Lung (tissue), 17 donors: ENCODE measurements at places on chromosomes 2 and 18. TPM values are rescaled to one million over a fixed set of nuclear protein-coding genes. Genes with fewer than 3 reads are reported as not detected.

Gene SAG
- 0.46 TPM for total RNA-seq

Gene RIF1
- 78.3 TPM for total RNA-seq

Gene CAPN14
- 0.21 TPM for total RNA-seq

Gene FASTKD1
- total RNA-seq: 40.1 TPM

Gene IL36G
- total RNA-seq: not detected

Gene HOXD3
- total RNA-seq: 2.5 TPM

Gene ARHGAP28
- total RNA-seq: 9.4 TPM

Gene SOWAHC
- total RNA-seq: 15.2 TPM

Gene GKN1
- total RNA-seq: not detected

Gene INPP5D
- total RNA-seq: 24.9 TPM

Gene TMEFF2
- 0.43 TPM for total RNA-seq

Gene DYNC2LI1
- 21.3 TPM for total RNA-seq

Gene IWS1
- 35.6 TPM for total RNA-seq

GRCh38 chr2:68362069-68362468 is 3.0 kb upstream of the PLEK start:
- H3K36me3 ChIP-seq: no peaks in the 10 kb centered on the region
- peak; percentile 40 for DNase-seq
- no peak overlapping the region for H3K27ac ChIP-seq
- no peaks in the 10 kb centered on the region for H3K4me1 ChIP-seq
- no peak overlapping the region for H3K4me3 ChIP-seq

DNA sequence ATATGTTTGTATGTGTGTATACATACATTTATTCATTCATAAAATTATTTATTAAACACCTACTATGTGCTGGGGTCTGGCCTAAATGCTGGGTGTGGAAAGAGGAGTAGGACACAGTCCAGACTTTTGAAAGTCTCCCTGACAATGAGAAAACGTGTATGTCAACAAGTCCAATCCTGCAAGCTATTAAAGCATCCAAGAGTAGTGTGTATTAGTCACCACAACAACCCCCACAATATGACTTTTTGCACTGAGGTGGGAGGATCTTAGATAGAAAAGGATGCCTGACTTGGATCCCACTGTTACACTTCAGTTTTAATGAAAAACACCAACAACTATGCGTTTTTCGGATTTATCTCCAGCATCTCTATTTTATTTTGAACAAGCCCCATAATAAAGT is 446.4 kb downstream of the EPHA4 start:
- H3K4me1 ChIP-seq: no peaks in the 10 kb centered on the region
- no peak overlapping the region for H3K27ac ChIP-seq
- H3K36me3 ChIP-seq: no peaks in the 10 kb centered on the region

- H3K27me3 ChIP-seq: no peaks in the 10 kb centered on the region
- H3K36me3 ChIP-seq: no peaks in the 10 kb centered on the region
- DNase-seq: no peak
- H3K4me1 ChIP-seq: no peaks in the 10 kb centered on the region
Observed at GRCh38 chr18:63971320-63972001, 1.6 kb downstream of the SERPINB8 start.

DNA sequence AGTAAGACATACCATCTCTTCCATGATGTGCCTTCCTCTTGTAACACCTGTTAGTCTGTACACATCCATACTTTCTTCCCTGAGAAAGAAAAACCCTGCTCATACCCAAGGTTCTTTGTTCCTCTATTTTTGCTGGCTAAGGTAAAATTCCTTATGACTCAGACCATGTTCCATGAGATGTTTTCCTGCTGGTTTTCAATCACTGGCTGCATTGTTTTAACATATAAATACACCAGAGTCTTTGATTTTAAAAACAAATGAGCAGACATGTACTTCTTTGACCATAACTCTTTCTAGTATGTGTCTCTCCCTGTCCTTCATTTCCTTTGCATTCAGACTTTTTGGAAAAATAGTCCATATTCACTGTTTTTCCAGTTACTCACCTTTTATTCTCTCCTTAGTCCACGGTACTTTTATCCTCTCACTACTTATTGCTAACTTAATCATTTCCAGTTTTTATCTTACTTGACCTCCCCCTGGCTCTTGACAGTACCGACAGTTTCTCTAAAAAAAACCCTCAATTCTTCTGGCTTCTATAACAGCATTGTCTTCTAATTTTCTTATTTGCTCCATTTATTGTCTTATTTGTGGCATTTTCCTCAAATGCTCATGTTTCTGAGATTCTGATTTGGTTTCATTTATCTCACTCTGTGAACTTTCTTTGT is 4.3 kb downstream of the VAPA start:
- no peaks in the 10 kb centered on the region for H3K36me3 ChIP-seq
- no peak for DNase-seq
- H3K27ac ChIP-seq: no peak overlapping the region
- H3K4me1 ChIP-seq: peaks cover 7% of the 10 kb centered on the region
- H3K27me3 ChIP-seq: no peaks in the 10 kb centered on the region

DNA sequence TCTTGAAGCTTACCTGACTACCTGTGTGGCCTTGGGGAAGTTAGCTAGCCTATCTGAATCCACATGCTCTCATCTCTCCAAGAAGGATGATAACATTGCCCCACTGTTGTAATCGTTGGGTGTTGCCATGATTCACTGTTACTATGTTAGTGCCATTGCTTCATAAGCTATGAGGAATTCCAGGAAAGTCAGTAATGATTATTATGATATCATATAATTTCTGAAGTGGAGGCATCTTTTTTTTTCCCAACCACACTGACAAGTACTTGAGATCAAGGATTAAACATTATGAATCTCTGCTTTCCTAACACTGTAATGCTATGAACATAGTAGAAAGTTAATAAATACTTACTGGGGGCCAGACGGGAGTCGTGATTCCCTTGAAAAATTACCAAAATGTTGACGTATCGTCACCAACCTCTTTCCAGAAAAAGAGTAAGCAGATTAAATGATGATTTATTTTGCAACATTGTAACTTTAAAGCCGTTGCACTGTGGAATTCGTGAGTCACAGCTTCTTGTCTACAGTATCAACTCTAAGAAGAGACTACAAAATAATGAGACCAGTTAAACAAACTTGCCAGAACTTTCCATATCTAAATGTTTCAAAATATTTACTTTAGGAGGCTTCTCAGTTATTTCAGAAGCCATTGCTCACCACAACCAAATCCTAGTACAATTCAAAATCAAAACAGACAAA is 459.9 kb downstream of the PIK3C3 start:
- no peaks in the 10 kb centered on the region for H3K27me3 ChIP-seq
- no peak for DNase-seq
- H3K36me3 ChIP-seq: no peaks in the 10 kb centered on the region
- no peak overlapping the region for H3K4me3 ChIP-seq
- H3K4me1 ChIP-seq: no peaks in the 10 kb centered on the region

DNA sequence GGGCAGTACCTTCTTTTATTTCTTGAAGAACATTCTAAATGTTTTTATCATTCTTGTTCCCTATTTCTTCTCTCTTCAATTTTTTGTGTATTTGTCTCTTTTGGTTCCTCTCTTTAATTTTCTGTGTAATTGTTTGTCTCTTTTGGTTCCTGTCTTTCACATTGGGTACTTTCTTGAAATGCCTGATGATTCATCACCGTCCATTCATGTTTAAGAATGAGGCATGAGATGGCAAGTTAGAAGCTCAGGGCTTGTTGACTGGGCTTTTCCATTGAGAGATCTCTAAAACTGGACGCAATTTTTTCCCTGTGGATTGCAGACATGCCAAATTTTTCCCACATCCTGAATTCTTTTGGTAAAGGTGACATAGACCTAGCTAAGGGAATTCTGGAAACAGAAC is 33.7 kb upstream of the IL1R2 start:
- H3K36me3 ChIP-seq: no peaks in the 10 kb centered on the region
- peaks cover 28% of the 10 kb centered on the region for H3K4me1 ChIP-seq
- H3K4me3 ChIP-seq: no peak overlapping the region
- no peak overlapping the region for H3K27ac ChIP-seq

DNA sequence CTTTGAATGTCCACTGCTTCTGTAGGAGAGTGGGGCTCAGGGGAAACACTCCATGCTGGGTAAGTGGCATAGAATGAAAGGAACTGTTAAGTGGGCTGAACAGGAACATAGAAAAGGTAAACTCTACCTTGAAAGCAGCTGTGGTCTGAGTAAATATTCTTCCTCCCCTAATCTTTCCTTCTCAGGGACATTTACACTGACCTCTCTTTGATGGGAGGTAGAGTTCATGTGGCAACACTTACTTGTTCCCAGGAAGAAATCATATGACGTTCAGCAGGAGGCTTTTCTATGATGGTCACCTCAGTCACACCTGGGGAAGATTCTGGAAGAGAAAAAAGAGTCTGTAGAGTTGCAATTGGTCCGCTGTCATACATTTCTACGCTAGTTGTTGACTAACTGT is 10.2 kb downstream of the TPGS2 start:
- H3K27ac ChIP-seq: no peak overlapping the region
- H3K4me1 ChIP-seq: peaks cover 3% of the 10 kb centered on the region

- H3K27ac ChIP-seq: no peak overlapping the region
- no peak overlapping the region for H3K4me3 ChIP-seq
- H3K4me1 ChIP-seq: peaks cover 24% of the 10 kb centered on the region
- DNase-seq: no peak
Observed at GRCh38 chr2:100817388-100817985, 2.5 kb upstream of the NPAS2 start.

GRCh38 chr18:75143851-75144250 is 65.1 kb downstream of the PTGR3 start:
- H3K27me3 ChIP-seq: peaks cover 2% of the 10 kb centered on the region
- DNase-seq: no peak
- no peak overlapping the region for H3K27ac ChIP-seq
- H3K36me3 ChIP-seq: no peaks in the 10 kb centered on the region
- H3K4me1 ChIP-seq: no peaks in the 10 kb centered on the region
- H3K4me3 ChIP-seq: no peak overlapping the region

- DNase-seq: no peak
- H3K27me3 ChIP-seq: no peaks in the 10 kb centered on the region
- no peaks in the 10 kb centered on the region for H3K4me1 ChIP-seq
- no peak overlapping the region for H3K27ac ChIP-seq
- H3K36me3 ChIP-seq: no peaks in the 10 kb centered on the region
- H3K4me3 ChIP-seq: no peak overlapping the region
Observed at GRCh38 chr18:5930789-5931188, 35.5 kb upstream of the TMEM200C start.

DNA sequence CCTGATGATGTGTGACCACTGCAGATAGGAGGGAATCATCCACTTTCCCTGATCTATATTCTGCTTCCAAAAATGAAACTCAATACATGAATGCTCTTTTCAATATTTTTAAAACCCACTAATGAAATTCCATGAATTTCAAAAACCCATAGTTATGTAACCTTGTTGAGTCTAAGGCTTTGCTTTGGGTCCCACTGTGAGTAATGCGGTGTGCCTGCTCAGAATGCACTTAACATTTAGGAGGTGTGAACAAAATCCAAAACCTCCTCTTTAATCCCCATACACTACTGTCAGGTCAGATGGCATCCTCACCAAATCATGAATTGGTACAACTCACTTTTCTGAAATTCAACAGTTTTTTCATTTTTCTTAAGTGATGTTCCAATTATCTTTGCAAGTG is 50.4 kb downstream of the CCDC93 start:
- no peaks in the 10 kb centered on the region for H3K27me3 ChIP-seq
- peaks cover 4% of the 10 kb centered on the region for H3K36me3 ChIP-seq
- H3K27ac ChIP-seq: no peak overlapping the region
- H3K4me3 ChIP-seq: no peak overlapping the region
- no peak for DNase-seq

GRCh38 chr2:88658326-88658725 is 31.1 kb upstream of the EIF2AK3 start:
- no peak overlapping the region for H3K4me3 ChIP-seq
- H3K27ac ChIP-seq: no peak overlapping the region
- no peaks in the 10 kb centered on the region for H3K36me3 ChIP-seq
- no peak for DNase-seq

DNA sequence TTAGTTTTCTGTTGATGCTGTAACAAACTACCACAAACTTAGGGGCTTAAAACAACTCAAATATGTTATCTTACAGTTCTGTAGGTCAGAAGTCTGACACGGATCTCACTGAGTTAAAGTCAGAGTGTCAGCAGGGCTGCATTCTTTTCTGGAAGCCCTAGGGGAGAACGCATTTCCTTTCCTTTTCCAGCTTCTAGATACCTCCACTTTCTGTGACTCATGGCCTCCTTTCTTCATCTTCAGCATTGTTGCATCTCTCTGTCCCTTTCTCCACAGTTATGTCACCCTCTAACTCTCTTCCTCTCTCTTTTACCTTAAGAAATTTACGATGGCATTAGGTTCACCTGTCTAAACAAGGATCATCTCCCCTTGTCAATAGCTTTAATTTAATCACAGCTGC is 13.3 kb upstream of the PPP4R1 start:
- H3K27me3 ChIP-seq: no peaks in the 10 kb centered on the region
- H3K4me1 ChIP-seq: no peaks in the 10 kb centered on the region
- no peaks in the 10 kb centered on the region for H3K36me3 ChIP-seq
- no peak overlapping the region for H3K27ac ChIP-seq
- H3K4me3 ChIP-seq: no peak overlapping the region

GRCh38 chr18:8081872-8082553 is 514.9 kb downstream of the PTPRM start:
- H3K27ac ChIP-seq: no peak overlapping the region
- no peaks in the 10 kb centered on the region for H3K27me3 ChIP-seq
- H3K4me1 ChIP-seq: no peaks in the 10 kb centered on the region
- DNase-seq: no peak
- peaks cover 2% of the 10 kb centered on the region for H3K36me3 ChIP-seq
- H3K4me3 ChIP-seq: no peak overlapping the region

DNA sequence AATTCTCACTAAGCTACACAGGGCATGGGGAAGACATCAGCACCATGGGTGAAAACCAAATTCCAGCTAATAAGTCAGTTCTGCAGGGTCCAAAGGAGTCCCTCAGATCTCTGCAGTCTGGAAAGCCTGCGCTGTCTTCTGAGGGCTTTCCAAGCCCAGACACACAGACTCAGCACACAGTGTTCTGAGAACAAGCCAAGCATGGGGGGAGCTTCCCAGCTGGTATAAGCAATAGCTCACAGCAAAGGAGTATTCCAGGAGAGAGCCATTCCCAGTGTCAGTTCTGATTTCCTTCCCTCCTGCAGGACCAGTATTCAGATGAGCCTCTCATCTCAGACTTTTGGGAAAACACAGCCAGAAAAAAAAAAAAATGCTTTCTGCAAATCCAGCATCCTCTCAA is 370.8 kb downstream of the TNS1 start:
- no peaks in the 10 kb centered on the region for H3K27me3 ChIP-seq
- no peak for DNase-seq
- H3K4me1 ChIP-seq: peaks cover 12% of the 10 kb centered on the region

GRCh38 chr18:63553081-63553480 is 10.9 kb downstream of the SERPINB12 start:
- H3K4me1 ChIP-seq: peaks cover 2% of the 10 kb centered on the region
- no peaks in the 10 kb centered on the region for H3K27me3 ChIP-seq
- H3K36me3 ChIP-seq: no peaks in the 10 kb centered on the region
- no peak overlapping the region for H3K4me3 ChIP-seq

- no peak overlapping the region for H3K27ac ChIP-seq
- H3K4me1 ChIP-seq: no peaks in the 10 kb centered on the region
- H3K36me3 ChIP-seq: peaks cover 24% of the 10 kb centered on the region
- no peaks in the 10 kb centered on the region for H3K27me3 ChIP-seq
- no peak for DNase-seq
Observed at GRCh38 chr18:57660961-57661360, 39.3 kb upstream of the NARS1 start.
